HT1080 (cell line): ENCODE measurements at places on chromosomes 6 and 20. TPM values are rescaled to one million over a fixed set of nuclear protein-coding genes. Genes with fewer than 3 reads are reported as not detected.

FAM50B gene
- total RNA-seq = not detected in 2 replicates

TRIM40 gene
- not detected in 2 replicates for total RNA-seq

SYCP2L gene
- total RNA-seq = not detected in 2 replicates

DEFB110 gene
- not detected in 2 replicates for total RNA-seq

PRSS16 gene
- total RNA-seq = not detected in 2 replicates

TRDN gene
- total RNA-seq = not detected in 2 replicates

SIRPA gene
- total RNA-seq = 6.1 and 8.9 TPM in 2 replicates

UCKL1 gene
- total RNA-seq = 17.1 and 26.0 TPM in 2 replicates

SIRPB1 gene
- 0.16 and 1.0 TPM in 2 replicates for total RNA-seq

SMPDL3A gene
- 6.1 and 8.4 TPM in 2 replicates for total RNA-seq

GDAP1L1 gene
- total RNA-seq = 0.03 TPM in 1 of 2 replicates, not detected in the other

DACT2 gene
- not detected in 2 replicates for total RNA-seq

CRIP3 gene
- total RNA-seq = not detected in 2 replicates

PBOV1 gene
- not detected in 2 replicates for total RNA-seq

DOK5 gene
- total RNA-seq = 0.31 TPM in 1 of 2 replicates, not detected in the other

ADGRB3 gene
- 0.10 and 0.24 TPM in 2 replicates for total RNA-seq

ATP6V1G2 gene
- 2.1 TPM in 2 replicates for total RNA-seq

XRN2 gene
- total RNA-seq = 114 and 118 TPM in 2 replicates

LTV1 gene
- 44.3 and 48.9 TPM in 2 replicates for total RNA-seq

CDSN gene
- total RNA-seq = not detected in 2 replicates

PTGIS gene
- total RNA-seq = 0.02 TPM in 1 of 2 replicates, not detected in the other

IL17F gene
- total RNA-seq = not detected in 2 replicates

PROCR gene
- total RNA-seq = 73.5 and 96.8 TPM in 2 replicates

RHAG gene
- 0.05 TPM in 1 of 2 replicates, not detected in the other for total RNA-seq

NR2E1 gene
- not detected in 2 replicates for total RNA-seq

AIG1 gene
- total RNA-seq = 30.8 and 33.7 TPM in 2 replicates

HRH3 gene
- not detected in 2 replicates for total RNA-seq

ZSCAN23 gene
- total RNA-seq = 0.43 and 0.84 TPM in 2 replicates

NTSR1 gene
- total RNA-seq = 0.19 and 0.50 TPM in 2 replicates

BFSP1 gene
- total RNA-seq = 0.98 and 1.7 TPM in 2 replicates

TNXB gene
- 0.10 and 0.37 TPM in 2 replicates for total RNA-seq

GLYATL3 gene
- total RNA-seq = not detected in 2 replicates

IMPG1 gene
- total RNA-seq = not detected in 2 replicates

UBE2C gene
- 287 and 392 TPM in 2 replicates for total RNA-seq

SLCO4A1 gene
- total RNA-seq = 45.5 and 55.7 TPM in 2 replicates

PNLDC1 gene
- total RNA-seq = not detected in 2 replicates

EEF1A1 gene
- total RNA-seq = 11,180 and 11,589 TPM in 2 replicates

LY6G5C gene
- total RNA-seq = 0.47 and 3.6 TPM in 2 replicates
